ENCODE measurements at places on chromosomes 6 and 20.

- no peak for DNase-seq
These were observed 31.1 kb upstream of the SLC35A1 start for GRCh38 chr6:87441711-87442110.

DNA sequence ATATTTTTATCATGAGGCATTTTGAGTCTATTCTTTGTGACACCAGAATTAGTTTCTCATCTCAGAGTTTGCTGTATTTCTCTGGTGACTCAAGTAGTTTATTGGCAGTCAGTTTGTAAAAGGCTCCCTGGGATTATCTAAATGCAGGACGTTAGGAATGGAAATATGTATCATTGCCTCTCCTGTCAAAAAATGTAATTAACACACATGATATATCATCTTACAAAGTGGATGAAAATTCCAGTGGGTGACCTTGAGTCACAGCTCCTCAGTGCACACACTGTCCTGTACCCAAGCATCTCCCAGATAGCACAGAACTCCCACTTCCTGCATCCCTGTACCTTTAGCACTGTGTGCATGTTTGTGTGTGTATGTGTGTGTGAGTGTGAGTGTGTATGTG, 258.6 kb downstream of the LAMA2 start:
- DNase-seq = no peak

- DNase-seq = no peak
These were observed 329.7 kb downstream of the CDH4 start for GRCh38 chr20:61581825-61582188.

DNA sequence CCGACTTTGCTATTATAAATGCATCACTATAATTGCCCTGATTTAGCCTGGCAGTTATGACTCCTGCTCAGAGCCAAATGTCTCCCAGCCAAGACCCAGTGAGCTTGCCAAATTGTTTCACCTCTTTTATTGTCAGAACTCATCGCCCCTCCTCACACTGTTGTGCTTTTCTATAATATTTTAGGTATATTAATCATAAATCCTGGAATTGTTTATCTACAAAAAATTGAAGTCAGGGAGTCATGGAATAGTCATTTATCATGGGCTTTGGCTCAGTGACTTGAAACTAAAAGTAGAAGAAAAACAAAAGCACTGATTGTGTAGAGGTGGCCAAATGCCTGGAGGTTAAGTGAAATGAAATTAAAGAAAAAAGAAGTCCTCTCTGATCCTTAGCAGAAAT, 85.6 kb downstream of the PFDN4 start:
- DNase-seq = no peak

DNA sequence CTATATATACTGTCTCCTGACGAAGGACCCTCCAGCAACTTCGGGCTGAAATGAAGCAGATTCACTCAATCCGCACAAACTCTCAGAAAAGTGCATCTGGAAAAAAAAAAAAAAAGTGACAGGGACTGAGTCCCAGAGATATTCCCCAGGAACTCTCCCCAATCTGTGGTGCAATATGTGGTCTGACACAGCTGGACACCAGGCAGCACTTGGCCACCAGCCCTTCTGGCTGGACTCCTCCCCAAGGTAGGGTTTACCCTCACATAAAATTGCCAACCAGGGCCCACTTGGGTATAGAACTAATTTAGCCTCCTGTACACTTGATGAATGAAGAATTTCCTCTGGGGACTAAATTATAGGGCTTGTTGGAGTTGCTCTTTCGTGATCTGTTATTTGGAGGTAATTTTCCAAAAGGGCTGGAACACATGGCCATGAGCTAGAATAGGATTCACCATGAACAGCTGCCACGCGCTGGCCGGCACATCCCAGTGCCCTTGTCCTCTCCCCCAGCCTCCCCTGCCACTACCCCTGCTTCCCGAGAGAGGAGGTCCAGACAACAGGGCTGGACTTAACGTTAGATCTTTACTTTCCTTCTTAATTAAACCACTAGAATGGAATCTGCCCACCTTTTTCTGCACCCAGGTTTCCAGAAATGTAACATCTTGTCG, 379.2 kb downstream of the BMP2 start:
- DNase-seq = no peak

DNA sequence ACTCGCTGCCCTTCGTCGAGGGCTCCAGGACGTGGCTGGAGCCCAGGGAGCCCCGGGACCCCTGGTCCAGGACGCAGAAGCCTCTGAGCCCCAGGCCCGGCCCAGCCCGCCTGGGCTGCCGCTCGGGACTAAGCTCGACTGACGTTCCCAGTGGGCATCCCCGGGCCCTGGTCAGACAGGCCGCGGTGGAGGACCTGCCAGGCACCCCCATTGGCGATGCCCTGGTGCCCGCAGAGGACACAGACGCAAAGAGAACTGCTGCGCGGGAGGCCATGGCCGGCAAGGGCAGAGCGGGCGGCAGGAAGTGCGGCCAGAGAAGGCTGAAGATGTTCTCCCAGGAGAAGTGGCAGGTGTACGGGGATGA, 28.9 kb downstream of the ZNF831 start:
- DNase-seq = no peak

DNA sequence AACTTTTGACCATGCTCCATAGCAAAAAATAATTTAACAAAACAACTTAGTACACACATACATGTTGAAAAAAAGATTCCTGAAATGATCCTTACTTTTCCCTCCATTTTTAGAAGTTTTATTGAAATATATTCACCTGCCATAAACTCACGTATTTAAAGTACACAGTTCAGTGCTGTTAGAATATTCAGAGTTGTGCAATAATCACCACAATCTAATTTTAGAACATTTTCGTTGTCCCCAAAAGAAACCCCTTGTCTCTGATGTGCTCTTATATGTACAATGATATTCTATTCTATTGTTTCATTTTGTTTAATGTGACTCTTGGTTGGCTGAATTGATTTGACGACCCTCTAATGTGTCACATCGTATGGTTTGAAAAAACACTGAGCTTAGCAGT, 15.9 kb downstream of the ROS1 start:
- DNase-seq = no peak

DNA sequence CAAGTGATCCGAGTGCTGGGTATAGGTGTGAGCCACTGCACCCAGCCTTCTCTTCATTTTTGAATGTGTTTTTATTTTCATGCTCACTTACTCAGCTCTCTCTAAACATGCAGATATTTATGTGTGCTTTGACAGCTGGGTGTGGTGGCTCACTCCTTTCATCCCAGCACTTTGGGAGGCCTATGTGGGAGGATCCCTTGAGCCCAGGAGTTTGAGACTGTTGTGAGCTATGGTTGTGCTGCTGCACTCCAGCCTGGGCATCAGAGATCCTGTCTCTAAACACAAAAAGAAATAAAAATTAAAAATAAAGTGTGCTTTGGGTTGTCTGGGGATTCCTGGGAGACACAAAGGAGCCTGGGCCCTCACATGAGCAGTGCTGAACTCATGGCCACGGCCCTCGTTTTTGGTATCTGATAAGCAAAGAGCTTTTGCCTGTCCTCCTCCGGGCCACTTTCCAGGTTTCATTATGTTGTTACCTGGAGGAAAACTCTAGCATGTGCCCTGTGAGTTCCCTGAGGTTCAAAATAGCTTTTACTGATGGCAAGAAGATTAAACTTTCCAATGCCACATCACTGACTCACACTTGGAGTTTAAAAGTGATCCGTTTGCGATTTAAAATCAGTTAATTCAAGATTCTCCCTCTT, 78.5 kb downstream of the CD164 start:
- no peak for DNase-seq

- DNase-seq = no peak
These were observed 145.4 kb downstream of the RPS12 start for GRCh38 chr6:132959639-132960326.

DNA sequence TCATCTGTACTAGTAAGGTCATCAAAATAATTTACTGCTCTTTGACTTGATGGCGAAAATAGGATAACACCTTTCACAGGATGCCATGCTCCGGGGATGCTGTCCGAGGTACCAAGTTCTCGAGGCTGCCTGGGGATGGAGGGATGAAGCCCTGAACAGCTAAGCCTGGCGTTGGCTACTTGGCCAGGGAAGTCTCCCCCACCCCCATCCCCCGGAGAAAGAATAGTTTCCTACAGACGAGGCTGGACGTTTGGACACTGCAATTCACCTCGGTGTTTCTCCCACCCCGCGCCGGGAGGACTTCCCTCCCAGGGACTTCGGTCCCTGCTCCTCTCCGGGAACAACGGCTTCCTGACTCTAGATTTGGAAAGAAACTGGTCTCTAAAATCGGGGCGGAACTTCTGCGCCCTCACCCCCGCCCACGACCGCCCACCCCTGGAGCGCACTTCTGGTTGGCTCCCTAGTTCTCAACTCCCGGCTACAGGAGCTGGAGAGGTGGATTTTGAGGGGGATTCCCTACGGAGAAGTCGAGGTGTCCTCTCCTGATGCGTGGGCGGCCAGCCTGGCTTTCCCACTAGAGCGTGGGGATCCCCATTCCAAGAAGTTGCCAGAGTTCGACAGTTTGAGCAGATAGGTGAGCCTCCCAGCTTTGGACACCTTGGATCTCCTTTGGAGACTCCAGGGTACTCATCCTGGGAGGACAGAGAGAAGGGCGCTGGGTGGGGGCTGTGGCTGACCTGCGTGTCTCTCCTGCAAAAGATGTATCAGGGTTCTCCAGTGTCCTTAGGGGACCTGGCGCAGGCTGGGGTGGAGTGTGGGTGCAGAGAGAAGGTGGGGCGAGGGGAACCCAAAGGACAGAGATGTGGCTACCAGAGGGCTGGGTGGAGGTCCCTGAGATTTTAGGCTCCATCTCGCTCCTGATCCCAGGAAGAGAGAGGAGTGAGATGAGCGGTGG, 1.1 kb downstream of the PCSK2 start:
- DNase-seq = no peak

- DNase-seq = no peak
These were observed 395.3 kb downstream of the MAFB start for GRCh38 chr20:40293740-40294139.

- DNase-seq = no peak
These were observed 128.4 kb downstream of the KLHL32 start for GRCh38 chr6:97052896-97053295.

GRCh38 chr20:53736757-53737395, 143.2 kb upstream of the ZNF217 start:
- DNase-seq = no peak

- DNase-seq = peak; percentile 3
These were observed 59.8 kb downstream of the SHPRH start for GRCh38 chr6:145904391-145904790.

GRCh38 chr20:23094213-23094896, 8.2 kb upstream of the CD93 start:
- no peak for DNase-seq
